Amniotic stem cell (primary cell): ENCODE measurements at places on chromosomes 2 and 18.

GRCh38 chr2:25559148-25559547 is 114.2 kb downstream of the DTNB start:
- no peak for DNase-seq

DNA sequence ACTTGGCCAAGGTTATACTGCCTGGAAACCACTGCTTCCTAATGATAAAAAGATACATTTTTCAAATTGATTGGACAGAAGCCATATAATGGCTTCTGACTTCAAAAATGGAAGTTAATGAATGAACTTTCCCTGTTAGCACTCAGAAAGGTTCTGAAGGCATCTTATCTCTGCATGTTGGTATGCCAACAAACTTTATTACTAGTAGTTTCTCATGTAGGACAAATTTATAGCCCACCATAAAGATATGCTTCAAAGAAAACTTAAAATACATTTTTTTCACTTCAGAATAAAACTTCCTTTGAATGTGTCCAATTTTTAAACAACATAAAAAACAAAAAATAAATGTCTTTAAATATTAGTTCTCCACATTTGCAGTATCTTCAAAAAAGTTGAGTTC is 10.0 kb downstream of the DOCK10 start:
- DNase-seq = no peak

- no peak for DNase-seq
These were observed 9.8 kb downstream of the TUBB6 start for GRCh38 chr18:12317664-12318333.

DNA sequence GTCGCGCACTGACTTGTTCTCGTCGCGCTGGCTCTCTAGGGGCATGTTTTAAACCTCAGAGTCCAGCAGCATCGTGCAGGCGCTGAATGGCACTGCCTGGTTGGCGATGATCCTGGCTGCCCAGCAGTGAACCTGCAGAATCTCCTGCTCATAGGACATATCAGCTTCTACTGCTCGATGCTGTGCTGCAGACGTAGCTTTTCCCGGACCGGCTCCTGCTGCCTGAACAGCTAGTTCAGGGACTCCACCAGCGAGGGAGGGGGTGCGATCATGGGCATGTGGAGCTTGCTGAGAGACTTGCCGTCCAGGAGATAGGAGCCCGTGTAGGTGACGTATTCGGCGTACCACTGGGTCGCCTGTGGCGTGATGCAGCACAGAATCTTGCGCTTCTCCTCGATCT is 890.0 kb upstream of the LRRTM1 start:
- DNase-seq = no peak

- DNase-seq = no peak
These were observed 97.5 kb upstream of the EFEMP1 start for GRCh38 chr2:56021136-56021474.

DNA sequence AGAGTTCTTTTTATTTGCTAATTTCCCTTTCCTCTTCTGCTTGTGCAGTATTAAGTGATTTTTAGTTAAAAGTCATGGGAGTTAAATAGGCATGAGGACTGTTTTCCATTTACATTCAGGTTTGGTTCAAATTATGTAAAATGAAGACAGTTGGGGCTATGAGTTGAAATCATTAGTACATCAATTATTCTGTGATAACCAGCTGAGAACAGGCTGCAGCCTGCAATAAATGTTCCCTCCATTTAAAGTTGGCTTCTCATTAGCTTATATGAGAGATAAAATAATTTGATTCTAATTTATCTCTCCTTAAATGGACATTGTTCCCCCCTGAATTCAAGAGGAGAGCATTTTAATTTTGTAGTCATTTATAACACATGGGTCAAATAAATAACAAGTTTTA is 48.3 kb downstream of the RHBDD1 start:
- no peak for DNase-seq

DNA sequence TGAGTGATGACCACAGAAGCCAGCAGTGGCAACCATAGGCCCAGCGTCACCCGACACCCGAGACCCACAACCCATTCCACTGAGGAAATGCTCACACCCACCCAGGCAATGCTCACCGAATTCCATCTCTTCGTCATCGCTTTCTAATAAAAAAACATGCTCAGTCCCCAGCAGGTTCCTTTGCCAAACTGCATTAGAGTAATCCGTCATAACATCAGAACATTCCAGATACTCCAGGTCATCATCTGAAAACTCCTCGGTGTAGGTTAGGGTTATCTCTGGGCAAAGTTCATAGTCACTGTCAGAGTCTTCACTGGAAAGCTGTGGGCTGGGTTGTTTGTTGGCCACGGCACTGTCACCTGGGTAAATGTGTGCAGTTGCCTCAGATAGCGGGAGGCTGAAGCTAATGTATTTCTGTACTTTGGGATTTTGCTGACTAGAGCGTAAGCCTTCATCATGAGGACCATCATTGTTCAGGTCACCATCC is 49.3 kb downstream of the ALPK2 start:
- peak; percentile 69 for DNase-seq

- DNase-seq = no peak
These were observed 511.2 kb downstream of the METTL4 start for GRCh38 chr18:2060086-2060485.

DNA sequence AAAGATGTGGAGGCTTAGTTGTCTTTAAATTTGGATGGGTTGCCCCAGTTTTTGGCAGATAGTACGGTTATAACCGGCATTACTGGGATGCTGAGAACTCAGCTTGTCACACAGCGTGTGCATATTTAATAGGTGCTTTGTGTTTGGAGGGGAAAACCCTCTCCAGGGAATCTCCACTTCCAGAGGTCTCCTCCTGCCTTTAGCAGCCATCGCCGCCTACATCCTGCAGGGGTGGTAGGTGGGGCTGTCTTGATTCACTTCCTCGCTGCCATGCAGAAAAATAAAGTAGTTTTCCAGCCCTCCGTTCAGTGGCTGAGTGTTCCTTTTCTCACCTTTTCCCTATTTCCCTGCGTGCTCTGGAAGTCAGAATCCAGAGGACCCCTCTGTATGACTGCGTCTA is 76.4 kb downstream of the ITGB1BP1 start:
- no peak for DNase-seq
